ENCODE measurements at places on chromosomes 12 and 14.
A peak's percentile ranks its signal among the peaks of the same experiment; 100 is the strongest.

- DNase-seq: no peak
Observed at GRCh38 chr14:100487304-100487703, 99.9 kb downstream of the BEGAIN start.

DNA sequence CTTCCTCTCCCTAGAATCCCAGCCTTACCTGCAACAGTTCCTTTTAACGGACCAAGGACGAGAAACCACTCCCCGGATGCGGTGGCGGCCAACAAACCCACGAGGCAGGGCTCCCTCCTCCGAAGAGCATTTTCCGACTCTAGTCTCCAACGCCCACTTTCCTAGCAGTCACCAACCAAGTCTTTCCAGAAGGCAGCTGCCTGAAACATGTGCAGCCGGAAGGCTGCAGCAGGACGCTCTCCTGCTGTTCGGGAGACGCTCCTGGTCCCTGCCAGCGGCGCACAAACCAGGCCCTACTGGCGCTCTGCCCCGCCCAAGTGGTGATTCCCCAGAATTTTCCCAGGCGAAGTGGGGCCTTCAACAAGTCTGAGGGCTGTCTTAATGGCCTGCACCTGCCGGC, 21.1 kb upstream of the ADAM20 start:
- DNase-seq: no peak

DNA sequence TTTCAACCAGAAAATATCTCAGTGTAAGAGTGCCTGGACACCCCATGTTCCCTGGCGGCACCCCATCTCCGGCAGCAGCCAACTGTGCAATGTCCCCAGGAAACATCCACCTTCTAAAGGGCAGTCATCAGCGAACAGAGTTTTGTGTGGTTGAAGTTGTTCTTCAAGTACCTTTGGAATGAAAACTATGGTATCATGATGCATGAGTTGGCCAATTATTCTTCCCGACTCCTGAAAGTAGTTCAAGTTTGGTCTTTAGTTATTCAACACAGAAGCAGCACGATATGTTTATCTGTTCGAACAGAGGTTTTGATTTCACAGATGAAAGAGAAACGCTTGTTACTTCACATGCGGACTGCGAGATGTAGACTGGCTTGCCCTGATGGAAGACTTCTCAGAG, 21.1 kb upstream of the TTC7B start:
- DNase-seq: no peak

DNA sequence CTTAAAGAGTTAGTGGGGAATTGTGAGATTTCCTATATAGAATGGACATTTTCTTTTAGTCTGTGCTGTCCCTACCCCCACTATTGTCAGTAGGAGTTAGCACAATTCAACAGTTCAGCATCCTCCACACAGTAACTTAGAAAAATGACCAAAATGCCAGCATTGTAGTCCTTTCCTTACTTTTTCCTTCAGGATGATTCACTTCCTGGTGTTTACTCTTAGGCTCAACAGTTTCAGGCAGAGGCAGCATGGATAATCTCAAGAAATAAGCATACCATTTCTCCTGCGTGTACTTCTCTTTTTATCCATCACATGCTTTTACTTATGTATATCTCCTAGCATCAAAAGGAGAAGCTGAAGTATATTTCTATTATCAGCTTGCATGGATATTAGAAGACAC, 683.4 kb downstream of the SLC16A7 start:
- DNase-seq: no peak

GRCh38 chr12:69331519-69331908, 16.7 kb upstream of the LYZ start:
- no peak for DNase-seq

- peak; percentile 1 for DNase-seq
Observed at GRCh38 chr14:81303258-81303935, 82.6 kb upstream of the GTF2A1 start.

DNA sequence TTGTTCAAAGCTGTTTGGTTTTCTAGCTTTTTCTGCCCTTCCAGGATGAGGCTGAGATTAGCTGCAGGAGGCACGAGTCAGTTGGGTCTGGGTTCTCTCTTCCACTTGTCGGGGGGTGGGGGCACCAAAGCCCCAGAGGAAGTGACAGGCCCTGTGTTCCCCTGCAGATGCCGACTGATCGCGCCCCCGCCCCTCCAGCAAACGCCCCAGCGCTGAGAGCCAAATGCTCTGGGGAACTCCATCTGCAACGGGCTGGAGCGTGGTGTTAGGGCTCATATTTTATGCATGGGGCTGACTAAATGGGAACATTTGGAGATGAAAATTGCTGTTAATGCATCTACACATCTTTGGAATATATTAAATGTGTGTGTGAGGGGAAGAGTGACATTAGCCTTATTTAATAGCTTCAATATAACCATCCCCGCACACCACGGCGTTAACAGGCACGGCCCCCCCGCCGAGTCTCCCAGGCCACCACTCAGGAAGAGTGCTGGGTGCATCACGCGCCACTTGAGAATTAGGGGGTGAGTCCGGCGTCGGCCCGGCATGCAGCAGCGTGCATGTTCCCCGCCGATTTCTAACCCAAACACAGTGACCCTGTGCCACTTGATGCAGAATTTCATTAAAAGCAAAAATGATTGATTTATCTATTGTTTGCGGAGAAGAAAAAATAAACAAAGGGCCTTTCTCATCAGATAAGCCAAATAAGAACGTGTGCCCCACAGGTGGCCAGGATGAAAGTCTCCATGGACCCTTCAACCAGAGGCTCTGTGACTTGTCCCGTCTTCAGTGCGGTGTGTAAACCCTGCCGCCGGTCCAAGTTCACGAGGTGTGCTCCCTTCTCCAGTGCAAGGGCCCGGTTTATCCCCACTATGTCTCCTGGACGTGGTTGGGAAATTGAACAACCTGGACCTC, 165.0 kb upstream of the RTL1 start:
- DNase-seq: no peak

GRCh38 chr14:61832783-61833182, 70.6 kb downstream of the SNAPC1 start:
- no peak for DNase-seq

GRCh38 chr12:49015196-49015595, 3.4 kb downstream of the PRKAG1 start:
- DNase-seq: no peak

DNA sequence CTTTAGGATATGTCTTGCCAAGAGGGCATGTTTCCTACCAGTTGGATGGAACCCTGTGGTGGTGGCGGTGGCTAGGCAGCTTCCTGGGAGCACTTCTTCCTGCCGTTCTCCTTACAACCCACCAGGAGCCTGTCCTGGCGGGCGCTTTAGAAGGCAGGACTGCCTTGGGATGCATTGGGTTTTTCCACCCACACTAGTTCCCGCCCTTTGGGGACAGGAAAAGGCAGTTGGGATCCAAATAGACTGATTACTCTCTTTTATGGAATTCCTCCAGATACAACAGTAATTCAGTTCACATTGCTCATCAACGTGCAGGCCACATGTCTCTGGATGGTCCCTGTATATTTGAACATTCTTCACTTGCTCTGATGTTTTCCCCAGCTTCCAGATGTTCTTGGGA, 305.7 kb upstream of the SSTR1 start:
- DNase-seq: no peak

DNA sequence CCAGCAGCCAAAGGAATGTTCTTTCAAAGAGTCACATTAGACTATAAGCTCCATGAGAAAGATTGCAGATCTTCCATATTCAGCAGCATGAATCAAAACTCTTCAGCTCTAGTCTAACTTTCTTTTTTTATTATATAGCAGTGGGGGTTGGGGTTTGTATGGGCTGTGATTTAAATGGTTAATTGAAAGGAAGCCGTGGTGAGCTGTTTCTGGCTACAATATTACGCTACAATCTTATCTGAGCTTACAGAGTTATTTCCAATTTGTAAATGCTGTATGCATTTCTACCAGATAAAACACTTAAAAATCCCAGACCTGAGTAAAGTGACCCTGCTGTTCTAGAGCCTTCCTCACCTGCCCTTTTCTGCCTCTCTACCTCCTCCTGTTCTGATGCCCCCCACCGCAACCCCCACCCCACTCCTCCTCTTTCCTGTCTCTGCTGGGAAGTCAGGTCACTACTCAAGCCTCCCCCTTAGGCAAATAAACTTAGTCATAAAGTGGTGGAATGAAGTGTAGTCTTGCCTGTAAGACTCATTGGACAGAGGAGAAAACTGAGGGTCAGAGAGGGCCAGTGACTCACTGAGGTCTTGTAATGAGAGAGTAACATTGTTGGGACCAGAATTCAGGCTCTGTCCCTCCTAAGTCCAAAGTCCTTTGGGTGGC, 1089.5 kb downstream of the BCL11B start:
- DNase-seq: peak; percentile 66

DNA sequence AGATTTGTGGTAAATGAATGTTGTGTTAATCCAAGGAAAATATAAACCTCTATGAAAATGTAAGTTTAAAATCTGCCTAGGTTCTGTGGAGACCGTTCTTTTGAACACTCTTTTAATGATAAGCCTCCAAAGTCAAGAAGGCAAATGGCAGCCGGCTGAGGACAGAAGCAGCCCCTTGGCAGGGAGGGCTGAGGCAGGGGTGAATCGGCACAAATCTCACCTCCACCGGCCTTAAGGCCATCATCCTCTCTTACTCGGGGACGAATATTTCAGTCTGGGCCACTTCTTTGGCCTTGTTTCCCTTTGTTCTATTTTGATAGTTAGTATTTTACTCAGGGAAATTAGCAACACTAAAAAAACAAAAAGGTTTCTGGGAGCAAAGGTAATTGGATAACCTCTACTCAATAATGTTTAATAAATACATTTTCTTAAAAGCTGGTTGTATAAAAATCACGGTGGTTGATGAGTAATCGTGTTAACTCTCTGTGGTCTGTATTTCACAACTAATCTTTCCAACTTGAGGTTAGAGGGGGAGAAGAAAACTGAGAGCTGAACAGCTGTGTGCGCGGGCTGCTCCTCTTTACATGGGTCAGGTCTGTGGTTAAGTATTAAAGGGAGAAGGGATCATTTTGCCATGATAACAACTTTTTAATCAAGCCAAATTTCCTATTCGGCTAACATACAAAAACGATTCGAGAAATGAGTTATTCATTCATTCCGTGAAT, 18.6 kb downstream of the LGMN start:
- no peak for DNase-seq

- DNase-seq: no peak
Observed at GRCh38 chr12:68271346-68271745, 17.9 kb upstream of the IL22 start.

GRCh38 chr12:93795352-93795751, 118.2 kb downstream of the CRADD start:
- DNase-seq: no peak

DNA sequence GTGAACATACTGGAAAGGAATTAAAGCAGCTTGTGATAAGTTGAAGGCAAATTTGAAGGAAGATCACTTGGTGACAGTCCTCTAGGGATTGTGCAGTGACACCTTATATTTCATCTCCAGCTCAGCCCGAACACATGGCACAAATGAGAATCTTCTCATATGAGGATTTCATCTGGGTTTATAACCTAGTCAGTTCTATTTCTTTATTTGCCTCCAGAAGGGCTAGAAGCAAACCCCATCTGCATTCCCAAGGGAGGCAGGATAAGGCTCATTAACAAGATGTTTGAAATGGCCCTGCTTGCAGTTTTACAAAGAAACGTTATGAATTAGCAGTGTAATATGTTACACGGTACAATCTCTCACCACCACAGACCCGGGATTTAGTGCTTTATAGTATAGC, 90.7 kb upstream of the KRR1 start:
- no peak for DNase-seq

GRCh38 chr12:52207895-52208294, 16.1 kb upstream of the KRT80 start:
- DNase-seq: no peak

- DNase-seq: peak; percentile 58
Observed at GRCh38 chr14:104708606-104709268, 15.3 kb upstream of the ADSS1 start.

DNA sequence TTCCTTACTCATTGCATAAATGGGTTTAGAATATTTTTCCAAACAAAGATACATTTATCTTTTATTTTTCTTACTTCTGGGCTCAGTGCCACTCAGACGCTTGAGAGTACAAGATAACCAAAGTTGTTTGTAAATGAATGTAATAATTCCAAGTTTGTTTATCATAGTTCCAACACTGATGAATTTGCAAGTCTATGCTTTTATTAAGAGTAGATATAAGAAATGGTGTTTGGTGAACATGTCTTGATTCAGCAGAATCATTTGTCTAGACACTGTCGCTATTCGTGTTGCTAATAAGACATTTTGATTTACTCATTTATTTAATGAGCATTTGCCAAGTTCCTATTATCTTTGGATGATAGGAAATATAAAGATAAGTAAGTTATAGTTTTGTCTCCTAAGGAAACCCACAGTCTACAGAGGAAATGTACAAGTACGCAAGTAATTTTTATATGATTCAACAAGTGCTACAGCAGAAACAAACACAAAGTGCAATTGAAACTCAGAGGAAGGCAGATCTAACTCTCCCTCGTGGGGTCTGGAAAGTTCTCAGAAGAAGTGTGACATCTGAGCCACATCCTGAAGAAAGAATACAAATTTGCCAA, 132.8 kb upstream of the FSCB start:
- no peak for DNase-seq

- DNase-seq: no peak
Observed at GRCh38 chr12:1491983-1492697, 102.2 kb downstream of the FBXL14 start.

- DNase-seq: no peak
Observed at GRCh38 chr14:88212691-88213090, 110.4 kb downstream of the KCNK10 start.

GRCh38 chr14:102671410-102671809, 79.0 kb downstream of the RCOR1 start:
- no peak for DNase-seq

DNA sequence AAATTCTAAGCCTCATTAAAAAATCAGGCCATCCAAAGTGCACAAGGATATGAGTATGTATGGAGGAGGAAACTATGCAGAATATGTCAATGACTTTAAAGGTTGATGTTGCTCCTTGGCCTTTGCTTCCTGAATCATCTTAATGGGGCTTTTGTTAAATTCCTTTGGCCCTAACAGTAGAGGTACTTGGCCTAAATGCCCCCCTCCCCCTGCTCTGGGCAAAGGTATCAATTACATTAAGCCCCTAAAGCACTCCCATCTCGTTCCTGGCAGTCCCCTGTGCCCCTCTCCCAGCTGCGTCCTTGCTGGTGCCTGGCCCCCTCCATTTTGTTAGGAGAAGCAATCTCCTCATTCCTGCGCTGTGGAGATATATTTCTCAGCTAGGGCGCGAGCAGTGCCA, 4.8 kb downstream of the COPZ1 start:
- DNase-seq: no peak

- DNase-seq: no peak
Observed at GRCh38 chr14:88359500-88359899, 26.0 kb upstream of the SPATA7 start.
